ENCODE measurements at places on chromosomes 1 and 21. TPM values are rescaled to one million over a fixed set of nuclear protein-coding genes. Genes with fewer than 3 reads are reported as not detected.

Gene FOXJ3
- total RNA-seq, result 32.3 TPM

DNA sequence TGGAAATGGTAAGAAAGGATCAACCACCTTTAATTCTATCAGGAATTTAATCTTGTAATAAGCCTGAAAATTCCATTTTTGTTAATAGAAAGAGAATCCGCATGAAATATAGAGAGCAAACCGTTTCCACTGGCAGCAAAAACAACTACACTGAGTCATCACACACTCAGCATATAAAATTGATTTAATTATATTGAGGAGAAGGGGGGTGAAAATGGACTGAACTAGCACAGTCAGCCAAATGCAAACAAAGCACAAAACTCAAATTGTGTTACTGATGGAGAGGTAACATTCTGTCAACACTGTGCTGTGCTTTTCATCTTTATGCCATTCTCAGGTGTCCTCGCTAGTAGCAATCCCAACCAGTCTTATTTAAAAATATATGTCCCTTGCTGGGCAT lies 1583.9 kb downstream of the MRPL39 start:
- no peak for DNase-seq

GRCh38 chr1:8562881-8563865 lies 245.3 kb downstream of the SLC45A1 start:
- no peak for DNase-seq

DNA sequence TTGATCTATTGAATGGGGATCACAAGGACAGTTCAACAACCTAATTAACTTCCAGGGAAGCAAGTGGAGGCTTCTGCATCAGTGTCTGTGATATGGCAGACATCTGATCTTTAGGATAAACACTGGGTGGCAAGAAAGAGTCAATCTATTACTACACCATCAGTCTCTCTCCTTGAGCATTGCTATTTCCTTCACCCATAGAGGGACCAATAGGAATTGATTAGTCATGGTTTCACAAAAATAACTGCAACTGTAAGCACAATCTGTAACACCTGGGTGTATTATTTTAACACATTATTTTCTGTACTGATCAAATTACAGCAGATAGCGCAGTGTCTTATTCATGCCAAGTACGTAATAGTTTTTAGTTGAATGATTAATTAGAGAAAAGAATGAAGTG lies 50.3 kb downstream of the USP24 start:
- DNase-seq, result no peak

GRCh38 chr1:30465096-30465495 lies 258.3 kb downstream of the MATN1 start:
- DNase-seq, result no peak

- DNase-seq, result no peak
Measured at GRCh38 chr1:63693944-63694571, 79.8 kb upstream of the ROR1 start.

- no peak for DNase-seq
Measured at GRCh38 chr1:117794073-117794472, 135.3 kb downstream of the GDAP2 start.

- no peak for DNase-seq
Measured at GRCh38 chr1:110259770-110260169, 49.7 kb downstream of the KCNC4 start.

- DNase-seq, result no peak
Measured at GRCh38 chr1:170749959-170750358, 86.0 kb downstream of the PRRX1 start.

Measured in SJSA1 (cell line).